Psoas muscle (tissue), 8 donors: ENCODE measurements at places on chromosomes 5 and 9. TPM values are rescaled to one million over a fixed set of nuclear protein-coding genes. Genes with fewer than 3 reads are reported as not detected.

TTLL11 gene
- total RNA-seq = 16.4 TPM

RNF224 gene
- total RNA-seq = not detected

PRDM9 gene
- total RNA-seq = not detected

SPAAR gene
- total RNA-seq = 2.5 TPM

RORB gene
- total RNA-seq = 0.02 TPM

CORO2A gene
- total RNA-seq = 0.10 TPM

TSSK1B gene
- not detected for total RNA-seq

DNA sequence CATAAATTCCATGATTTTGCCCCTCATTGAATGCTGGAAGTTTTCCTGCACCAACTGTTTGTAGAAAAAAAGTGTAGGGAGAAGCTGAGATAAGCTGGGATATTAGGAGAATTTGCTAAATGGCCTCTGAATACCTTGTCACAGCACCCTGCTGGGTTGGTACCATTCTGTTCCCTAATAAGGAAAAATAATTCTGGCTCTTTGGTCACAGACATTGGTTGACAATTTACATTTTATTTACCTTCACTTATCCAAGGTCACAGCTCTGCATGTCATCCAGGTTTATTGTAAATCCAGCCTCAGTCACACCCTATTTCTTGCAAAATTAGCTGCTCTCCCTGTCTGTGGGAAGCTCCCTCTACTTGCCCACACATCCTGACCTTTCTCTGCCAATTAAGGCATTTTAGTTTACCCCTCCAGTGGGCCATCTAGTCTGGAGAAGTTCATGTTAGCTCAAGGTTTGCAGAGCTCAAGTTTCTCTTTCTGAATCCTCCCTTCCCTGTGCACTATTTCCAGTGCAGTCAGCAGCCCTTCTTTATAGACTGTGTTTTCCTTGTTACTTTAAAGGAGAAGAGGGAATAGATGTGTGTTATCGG, 115.4 kb upstream of the NTRK2 start:
- no peak for DNase-seq

DNA sequence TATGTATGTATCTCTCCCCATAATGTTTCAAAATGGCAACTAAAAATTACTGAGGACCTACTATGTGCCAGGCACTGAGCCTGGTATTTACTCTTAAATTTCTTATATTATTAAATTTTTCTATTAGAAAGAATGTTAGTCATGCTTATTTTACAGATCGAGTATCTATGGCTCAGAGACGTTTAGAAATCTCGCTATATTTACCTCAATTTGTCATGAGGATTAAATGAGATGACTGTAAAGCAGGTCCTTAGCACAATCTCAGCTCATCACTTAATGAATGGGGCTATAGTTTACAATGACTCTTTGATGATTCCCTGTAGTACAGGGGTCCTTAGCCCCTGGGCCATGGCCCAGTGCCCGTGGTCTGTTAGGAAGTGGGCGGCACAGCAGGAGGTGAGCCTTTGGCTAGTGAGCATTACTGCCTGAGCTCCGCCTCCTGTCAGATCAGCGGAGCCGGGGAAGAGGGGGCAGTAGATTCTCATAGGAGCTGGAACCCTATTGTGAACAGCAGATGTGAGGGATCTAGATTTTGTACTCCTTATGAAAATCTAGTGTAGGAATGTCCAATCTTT, 15.5 kb downstream of the ENC1 start:
- DNase-seq = no peak

DNA sequence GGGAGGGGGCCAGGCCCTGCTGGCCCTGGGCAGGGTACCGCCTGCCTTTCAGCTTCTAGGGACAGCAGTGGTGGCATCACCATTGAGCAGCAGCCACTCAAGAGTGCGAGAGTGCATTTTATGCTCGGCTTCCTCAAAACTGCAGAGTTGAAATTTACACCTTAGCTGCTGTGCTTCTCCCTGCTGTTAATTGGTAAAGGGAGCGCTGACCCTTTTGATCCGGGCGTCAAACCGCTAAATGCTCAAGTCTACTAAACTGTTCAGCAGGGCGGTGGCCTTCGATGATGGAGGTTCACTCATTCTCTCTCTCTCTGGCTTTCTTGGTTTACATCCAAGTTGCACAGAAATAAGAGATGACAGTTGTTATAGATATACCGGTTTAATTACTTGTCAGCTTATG, 368.6 kb upstream of the IRX2 start:
- DNase-seq = no peak

- DNase-seq = no peak
Measured at GRCh38 chr5:57194653-57195052, 20.8 kb downstream of the GPBP1 start.

GRCh38 chr5:117590944-117591343, 1016.3 kb upstream of the SEMA6A start:
- no peak for DNase-seq

- DNase-seq = no peak
Measured at GRCh38 chr5:177085985-177086653, 596 bp upstream of the FGFR4 start.

- no peak for DNase-seq
Measured at GRCh38 chr5:82564963-82565362, 286.8 kb upstream of the RPS23 start.

DNA sequence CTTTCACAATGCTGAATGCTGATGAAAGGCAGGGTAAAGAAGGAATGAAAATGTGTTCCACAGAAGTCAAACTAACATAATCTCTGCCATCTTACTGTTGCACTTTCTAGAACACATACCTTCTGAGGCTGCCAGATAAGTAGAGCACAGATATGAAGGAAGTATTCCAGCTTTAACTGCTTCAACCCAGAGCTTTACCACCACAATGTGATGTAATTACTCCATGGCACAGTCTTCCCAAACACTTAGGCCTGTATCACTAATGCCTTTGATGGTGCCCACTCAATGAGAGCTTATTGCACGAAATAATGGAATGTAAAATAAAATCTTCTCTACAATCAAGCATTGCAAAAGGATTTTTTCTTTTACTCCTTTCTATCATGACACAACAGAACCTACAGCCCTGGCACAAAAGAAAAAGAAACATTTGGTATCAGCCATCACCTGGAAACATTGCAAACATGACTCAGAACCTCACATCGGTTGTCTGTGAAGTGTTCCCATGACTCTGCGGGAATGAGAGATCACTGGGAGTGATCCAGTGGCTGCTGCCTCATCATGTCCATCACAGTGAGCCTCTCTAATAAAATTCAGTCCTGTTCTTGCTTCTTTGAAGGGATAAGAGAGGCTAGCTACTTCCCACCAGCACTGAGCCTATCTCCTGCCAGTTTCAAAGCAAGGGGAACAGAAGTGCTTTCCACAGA, 385.8 kb downstream of the EFNA5 start:
- no peak for DNase-seq

GRCh38 chr5:55535199-55535905, 588 bp upstream of the PLPP1 start:
- no peak for DNase-seq
